ENCODE measurements at places on chromosomes 7 and 10.

- no peak for DNase-seq
These were observed 63.7 kb upstream of the PDK4 start for GRCh38 chr7:95660023-95660434.

GRCh38 chr7:64643566-64643965 is 22.4 kb upstream of the ZNF107 start:
- DNase-seq = peak; percentile 97

DNA sequence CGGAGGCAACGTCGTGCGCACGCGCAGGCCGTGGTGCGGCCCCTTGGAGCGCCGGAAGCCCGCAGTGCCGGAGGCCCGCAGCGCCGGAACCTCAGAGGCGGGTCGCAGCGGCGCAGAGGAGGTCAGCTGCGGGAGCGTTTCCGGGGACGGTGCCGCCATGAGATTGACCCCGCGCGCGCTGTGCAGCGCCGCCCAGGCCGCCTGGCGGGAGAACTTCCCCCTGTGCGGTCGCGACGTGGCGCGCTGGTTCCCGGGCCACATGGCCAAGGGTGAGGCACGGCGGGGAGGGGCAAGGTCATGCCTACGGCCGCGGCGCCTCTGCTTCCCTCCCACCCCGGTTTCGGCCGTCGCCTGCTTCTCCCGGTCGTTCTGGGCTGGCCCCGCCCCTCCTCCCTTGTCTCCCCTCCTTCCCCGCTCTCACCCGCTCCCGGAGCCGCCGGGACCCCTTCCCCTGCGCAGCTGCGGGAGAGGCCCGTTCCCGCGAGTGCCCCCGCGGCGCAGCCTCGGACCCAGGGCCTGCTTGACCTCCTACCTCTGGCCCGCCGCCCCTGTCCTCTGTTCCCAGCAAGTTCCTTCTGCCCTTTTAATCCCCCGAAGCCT is at the start of gene MTG1:
MTG1 (plus strand) TSS at position 94 of the 600 bp plus-strand sequence; CDS start at position 158, 64 bp downstream.
- peak; percentile 92 for DNase-seq

DNA sequence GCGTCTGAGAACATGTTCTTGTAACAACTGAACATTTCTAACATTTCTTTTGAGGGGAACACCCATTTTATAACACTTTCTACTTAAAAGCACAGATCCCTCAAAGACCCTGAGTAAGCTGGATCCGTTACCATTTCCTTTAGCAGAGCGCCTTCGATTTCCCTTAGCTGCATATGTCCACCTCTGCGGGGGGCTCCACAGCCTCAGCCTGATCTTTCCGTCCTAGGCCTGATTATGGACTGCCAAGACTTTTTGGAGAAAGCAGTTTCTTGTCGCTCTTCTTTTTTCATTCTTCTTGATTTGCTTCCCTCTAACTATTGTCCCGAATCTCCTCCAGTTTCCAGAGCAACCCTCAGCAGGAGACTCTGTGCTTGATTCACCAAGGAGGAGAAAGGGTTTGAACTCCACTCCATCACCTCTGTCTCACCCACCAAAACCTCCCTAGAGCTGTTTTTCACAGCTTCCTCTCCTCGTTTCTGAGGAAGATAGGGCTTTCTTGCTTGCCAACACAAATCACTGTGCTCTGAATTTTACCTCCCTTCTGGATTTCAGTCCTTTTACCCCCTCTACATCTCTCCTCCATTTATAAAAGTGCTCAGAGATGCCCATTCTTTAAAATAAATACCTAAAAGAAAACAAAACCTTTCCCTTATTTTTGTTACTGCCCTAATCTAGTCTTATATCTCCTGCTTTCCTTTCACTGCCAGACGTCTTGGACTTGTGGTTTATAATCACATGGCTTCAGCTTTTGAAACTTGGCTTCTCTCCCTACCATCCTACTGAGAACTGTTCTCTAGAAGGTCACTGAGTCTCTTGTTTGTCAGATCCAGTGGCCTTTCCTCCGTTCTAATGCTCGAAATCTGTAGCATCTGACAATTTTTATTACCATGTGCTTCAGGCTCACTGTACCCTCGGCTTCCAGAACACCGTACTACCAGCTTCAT is 30.5 kb upstream of the ZRANB1 start:
- peak; percentile 31 for DNase-seq

DNA sequence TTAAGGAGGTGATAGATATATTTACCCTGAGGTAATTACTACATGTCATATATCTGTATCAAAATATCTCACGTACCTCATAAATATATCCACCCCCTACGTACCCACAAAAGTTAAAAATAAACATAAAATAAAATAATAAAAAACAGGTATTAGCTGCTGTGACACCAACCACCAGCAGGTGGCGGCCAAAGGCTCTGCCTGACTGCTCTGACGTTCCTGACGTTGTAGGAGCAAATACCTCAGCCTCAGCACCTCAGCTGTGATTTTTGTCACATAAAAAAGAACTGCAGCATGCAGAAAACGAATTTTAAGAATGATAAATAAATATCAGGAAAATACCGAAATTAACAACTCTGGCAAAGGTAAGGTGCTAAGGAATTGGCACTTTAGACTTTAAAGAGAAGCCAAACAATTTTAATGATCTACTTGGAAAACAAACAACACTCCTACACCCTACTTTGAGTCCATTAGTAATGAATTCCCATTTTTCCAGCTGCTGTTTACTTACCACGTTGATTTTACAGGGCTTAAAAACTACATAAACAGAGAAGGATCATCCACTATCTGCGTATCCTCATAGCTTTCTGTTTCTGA is 125.4 kb upstream of the TARP start:
- DNase-seq = peak; percentile 16

DNA sequence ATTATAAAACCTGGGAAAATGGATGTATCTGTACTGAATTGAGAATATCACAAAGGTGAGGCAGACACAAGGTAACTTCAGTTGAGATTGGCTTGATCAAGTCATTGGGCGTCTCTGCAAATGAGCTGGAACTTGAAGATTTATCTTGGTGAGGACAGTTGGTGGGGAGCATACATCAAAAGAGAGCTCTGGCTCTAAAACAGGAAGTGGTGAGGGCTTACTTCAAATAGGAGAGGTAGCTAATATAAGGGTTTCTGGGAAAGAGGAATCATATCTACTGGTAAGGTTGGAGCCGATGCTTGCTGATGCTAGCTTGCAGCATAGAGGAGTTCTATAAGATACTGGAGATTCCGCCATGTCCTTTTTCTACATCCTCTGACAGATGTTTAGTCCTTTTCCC is 39.9 kb upstream of the FGL2 start:
- DNase-seq = peak; percentile 52

GRCh38 chr10:112139176-112139575 is 44.4 kb downstream of the GPAM start:
- no peak for DNase-seq
